Right forelimb (tissue), 1 donor: ENCODE measurements at places on chromosomes 5 and 9.

GRCh38 chr9:91065231-91066041 lies 263.8 kb downstream of the SYK start:
- DNase-seq, result no peak

GRCh38 chr5:60259730-60260129 lies 366.2 kb upstream of the PDE4D start:
- no peak for DNase-seq

GRCh38 chr9:96875461-96876142 lies 21.3 kb upstream of the ZNF782 start:
- DNase-seq, result peak; percentile 73

- no peak for DNase-seq
These were observed 8.0 kb downstream of the BRD3 start for GRCh38 chr9:134059661-134060395.

- peak; percentile 49 for DNase-seq
These were observed 590 bp downstream of the RASGRF2 start for GRCh38 chr5:80960531-80961375.

DNA sequence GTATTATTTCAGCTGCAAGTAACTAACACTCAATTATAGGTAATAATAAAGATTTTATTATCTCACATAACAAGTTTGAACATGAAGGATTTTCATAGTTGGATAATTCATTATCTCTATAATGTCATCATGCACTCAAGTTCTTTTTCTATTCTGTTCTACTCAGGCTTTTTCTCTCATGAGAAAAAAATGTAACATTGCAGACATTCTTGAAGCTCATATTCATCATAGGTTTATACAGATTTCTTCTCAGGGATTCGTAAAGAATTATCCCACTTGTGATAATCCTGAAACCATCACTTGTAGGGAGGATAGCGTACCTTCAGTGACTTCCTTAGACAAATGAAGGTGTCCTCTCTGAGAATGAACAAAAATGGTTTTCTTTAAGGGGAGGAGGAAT lies 150.3 kb downstream of the XRCC4 start:
- DNase-seq, result no peak

- DNase-seq, result peak; percentile 87
These were observed 91.4 kb downstream of the LMX1B start for GRCh38 chr9:126704892-126705766.

DNA sequence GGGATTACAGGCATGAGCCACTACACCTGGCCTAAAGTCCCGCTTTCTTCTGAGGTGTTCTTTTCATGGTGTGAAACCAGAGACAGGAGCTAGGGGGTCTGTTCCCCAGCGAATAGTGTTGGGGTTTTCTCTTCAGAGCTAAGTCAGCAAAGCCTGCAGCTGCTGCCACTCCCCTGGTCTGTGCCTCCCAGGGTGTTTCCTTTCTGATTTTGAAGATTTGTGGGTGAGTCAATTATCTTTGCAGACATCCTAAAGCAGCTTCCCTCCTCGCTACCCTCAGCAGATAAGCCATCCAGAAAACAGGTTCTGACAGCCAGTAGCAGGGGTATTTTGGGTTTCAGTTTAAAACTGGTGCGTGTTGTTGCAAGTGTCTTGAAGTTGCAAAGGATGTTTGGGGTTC lies 72.0 kb upstream of the IQGAP2 start:
- no peak for DNase-seq

GRCh38 chr5:73796164-73797131 lies 170.5 kb downstream of the ARHGEF28 start:
- no peak for DNase-seq

- no peak for DNase-seq
These were observed 58.7 kb downstream of the MYO10 start for GRCh38 chr5:16877267-16877935.

- DNase-seq, result no peak
These were observed 5.9 kb downstream of the ATPSCKMT start for GRCh38 chr5:10243660-10244240.

GRCh38 chr5:137264573-137264972 lies 234.6 kb downstream of the SPOCK1 start:
- no peak for DNase-seq

- no peak for DNase-seq
These were observed 16.2 kb downstream of the UHRF2 start for GRCh38 chr9:6428940-6429889.

GRCh38 chr9:104871961-104872527 lies 55.9 kb downstream of the ABCA1 start:
- no peak for DNase-seq

DNA sequence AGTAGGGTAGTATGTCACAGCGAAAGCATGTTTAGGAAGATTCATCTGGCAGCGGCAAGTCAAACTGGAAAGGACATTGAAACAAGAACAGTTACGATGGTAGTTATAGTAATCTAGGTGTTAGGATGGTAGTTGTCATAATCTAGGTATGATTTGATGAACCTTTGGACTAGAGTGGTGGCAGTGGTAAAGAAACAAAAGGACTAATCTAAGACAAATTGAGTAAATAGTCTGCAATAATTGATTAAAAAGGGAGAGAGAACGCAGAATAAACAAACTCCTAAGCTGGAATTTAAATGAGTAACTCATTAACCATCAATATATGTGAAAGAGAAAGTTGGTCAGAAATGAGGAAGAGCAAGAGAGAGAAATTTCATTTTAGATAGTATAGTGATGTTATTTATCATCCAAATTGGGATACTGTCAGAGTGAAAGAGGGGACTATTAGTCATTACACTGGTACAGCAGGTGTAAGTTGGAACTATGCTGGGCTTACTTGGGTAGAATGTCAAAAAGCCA lies 56.8 kb downstream of the MTREX start:
- no peak for DNase-seq

- peak; percentile 96 for DNase-seq
These were observed 9.2 kb downstream of the RUFY1 start for GRCh38 chr5:179559284-179560252.

- DNase-seq, result no peak
These were observed 10.1 kb upstream of the FOXI1 start for GRCh38 chr5:170095646-170096045.

DNA sequence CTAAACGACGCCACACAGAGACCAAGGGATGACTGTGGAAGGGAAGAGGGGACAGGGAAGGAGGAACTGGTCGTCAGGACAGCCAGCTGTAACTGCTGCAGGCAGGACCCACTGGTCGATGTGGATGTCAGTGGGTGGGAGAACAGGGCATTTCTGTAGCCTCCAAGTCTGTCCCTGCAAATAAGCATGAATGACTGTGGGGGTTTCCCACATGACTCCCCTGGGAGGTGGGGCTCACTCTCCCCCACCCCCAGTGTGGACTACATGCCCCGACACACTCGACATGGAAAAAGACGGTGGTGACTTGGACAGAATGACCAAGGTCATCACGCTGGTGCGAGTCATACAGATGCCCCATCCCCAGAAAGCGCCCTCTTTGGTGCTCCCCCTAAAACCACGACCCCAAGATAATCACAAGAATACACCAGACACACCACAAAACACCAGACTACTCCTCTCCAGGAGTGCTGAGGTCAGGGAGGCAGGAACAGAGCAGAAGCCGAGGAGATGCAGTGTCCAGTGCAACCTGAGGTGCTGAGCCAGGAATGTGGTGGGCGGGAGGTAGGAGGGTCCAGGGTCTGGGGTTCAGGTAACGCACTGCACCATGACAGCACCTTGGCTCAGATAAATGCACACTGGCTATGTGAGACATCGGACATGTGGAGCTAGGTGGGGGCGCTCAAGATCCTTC lies 64.9 kb downstream of the SECISBP2 start:
- DNase-seq, result no peak

DNA sequence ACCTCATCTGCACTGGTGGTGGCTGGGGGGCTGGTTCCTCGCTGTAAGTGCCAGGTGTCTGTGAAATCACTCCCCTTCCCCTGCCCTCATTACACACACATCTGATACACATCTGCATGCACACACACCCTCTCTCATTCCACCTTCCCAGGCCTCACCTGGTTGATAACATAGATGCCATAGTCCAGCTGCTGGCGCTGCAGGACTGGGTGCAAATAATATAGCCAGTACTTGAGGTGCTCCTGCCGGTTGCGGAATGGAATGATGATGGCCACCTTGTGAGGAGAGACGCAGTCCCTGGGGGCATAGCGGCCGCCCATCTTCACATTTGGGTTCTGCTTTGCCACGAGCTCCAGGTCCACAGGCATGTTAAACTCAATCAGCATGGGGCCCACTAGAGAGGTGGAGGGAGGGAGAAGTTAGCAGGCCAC lies 32.1 kb downstream of the B4GALT1 start:
- DNase-seq, result no peak

DNA sequence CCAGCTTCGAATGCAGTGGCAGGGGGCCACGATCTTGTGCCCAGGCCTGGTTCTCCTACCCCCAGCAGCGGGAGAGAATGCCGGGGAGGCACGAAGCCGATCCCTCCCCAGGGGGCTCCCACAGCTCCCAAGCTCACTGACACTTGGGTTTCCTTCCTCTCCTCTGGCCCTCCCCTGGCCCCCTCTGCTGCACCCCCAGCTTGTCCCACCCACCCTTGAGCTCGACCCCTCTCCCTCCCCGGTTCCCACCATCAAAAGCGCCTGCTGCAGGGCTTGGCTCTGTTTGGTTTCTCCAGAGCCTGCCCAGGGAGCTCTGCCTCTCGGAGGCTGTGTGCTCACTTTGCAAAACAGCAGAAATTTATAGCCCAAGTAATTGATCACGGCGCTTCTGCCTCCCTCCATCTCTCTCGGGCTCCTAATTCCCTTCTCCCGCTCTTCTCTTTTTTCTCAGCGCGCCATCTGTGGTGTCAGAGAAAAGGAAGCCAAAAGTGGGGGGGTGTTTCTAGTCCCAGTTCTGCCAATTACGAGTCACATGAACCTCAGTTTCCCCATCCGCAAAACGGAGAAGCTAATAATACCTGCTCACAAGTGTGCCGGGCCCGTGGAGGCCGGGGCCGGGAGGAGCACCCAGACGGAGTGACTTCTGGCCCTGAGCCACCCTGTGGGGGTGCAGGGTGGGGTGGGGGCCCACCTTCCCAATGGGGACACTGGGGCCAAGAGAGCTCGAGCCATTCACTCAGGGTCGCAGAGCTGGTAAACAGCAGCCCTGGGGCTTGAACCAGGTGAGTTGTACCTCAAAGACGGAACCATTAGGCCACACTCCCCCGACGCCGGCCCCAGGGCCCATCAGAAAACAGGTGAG lies 141.2 kb upstream of the IER5L start:
- DNase-seq, result peak; percentile 46

DNA sequence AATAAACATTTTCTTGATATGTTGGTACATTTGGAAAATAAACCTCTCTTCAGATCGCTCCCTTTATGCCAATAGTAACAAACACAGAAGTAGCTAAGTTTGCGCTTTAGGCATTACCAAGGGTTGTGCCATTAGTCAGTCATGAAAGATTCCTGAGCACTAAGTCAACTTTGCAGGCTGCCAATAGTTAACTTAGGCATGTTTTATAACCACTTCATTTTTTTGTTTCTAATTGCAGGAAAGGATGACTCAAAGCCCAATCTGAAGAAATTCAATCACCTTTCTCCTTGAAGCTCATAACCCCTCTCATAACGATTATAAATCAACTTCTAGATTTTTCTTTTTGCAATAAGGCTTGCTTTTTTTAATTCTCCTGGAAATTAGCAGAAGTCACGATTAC lies 517.0 kb downstream of the AGTPBP1 start:
- DNase-seq, result no peak

DNA sequence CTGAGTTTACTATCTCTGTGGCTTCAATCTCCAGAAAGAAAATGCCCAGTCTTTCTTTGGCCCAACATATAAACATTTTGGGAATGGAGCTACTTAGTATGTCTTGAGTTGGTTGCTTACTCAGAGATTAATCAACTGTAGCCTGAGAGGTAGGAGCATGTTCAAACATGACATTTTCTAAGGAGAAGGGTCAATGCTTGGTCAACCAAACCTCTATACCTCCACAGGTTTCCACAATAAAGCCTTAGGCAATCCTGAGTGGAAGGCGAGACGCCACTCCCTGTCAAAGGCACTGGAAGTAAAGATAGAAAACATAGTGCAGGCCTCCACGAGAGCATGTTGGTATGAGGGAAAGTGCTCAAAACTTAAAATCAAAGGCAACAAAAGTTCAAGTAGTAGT lies 411.4 kb downstream of the KCTD16 start:
- no peak for DNase-seq

DNA sequence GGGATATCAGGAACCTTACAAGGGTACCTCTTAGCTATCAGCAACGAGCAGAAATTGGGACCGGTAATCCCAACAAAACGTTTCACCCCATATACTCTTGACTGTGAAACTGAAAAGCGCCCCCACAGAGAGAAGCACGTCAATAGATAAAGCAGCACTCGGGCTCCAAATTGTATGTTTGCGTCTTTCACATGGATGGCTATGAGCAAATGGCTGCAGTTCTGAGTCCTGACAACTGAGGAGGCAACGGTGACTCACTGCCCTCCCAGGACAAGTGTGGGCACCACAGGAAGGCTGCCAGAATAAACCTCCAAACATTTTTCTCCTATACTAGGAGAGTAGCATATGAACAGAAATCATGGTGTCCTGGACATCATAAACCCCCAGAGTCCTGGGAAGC lies 36.6 kb downstream of the SEMA4D start:
- no peak for DNase-seq

DNA sequence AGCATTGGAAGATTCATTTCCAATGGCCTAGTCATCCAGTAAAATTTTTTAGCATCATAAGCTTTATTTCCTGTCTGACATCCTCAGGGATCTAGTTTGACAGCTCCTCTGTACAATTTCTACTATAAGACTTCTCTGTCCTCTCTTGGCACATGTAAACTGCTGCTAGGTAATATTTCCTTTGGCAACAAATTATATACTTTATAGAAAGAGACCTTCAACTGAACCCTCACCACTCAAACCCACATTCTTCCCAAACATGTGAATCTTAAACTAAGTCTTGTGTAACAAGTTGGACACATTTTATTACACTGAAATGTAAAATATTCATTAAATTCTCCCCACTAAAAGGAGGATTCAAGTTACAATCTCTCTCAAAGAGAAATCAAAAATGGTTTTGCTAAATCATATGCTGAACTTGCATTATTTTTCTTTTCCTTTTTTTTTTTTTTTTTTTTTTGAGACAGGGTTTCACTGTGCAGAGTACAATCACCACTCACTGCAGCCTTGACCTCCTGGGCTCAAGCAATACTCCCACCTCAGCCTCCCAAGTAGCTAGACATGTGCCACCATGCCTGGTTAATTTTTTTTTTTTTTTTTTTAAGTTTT lies 36.9 kb downstream of the SCAI start:
- no peak for DNase-seq
